ENCODE measurements at places on chromosomes 5 and 9.

DNA sequence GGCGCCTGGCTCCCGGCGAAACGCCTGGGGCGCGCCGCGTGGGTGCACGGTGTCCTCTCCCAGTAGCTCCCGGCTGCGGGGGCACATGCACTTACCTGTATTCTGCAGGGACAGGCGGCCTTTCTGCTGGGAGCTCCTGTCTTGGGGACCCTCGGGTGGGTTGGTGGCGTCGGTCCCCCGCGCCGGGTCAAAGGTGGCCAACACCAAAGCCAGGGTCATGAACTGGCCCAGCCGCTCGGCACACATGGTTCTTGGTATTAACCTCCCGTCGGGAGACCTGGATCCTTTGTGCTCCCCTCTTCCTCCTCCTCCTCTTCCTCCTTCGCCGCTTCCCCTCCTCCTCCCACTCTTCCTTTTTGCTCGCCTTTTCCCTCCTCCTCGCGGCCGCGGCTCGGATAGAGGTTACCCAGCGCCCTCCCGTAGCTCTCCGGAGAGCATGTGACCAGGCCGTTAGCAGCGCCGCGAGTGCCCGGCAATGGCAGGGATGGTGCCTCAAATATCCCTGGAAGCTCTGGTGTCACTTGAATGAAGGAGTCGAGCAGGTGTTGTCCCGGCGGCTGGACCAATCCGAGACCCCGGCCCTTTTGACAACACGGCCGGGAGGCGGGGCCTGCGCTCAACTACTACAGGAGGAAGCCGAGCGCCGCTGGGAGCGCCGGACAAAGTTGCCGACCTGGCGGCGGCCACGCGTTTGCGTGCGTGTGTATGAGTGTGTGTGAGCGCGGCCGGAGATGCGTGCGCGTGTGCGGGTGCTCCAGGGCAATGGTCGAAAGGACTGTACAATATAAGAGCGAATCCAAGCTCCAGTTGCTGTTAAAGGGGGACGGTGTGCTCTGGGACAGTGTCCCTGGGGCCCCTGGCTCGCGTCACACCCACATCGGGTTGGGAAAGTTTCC lies at the start of gene STC2:
STC2 (minus strand) TSS at position 467 of the 896 bp plus-strand sequence; CDS start at position 246, 221 bp downstream.
- DNase-seq = no peak

DNA sequence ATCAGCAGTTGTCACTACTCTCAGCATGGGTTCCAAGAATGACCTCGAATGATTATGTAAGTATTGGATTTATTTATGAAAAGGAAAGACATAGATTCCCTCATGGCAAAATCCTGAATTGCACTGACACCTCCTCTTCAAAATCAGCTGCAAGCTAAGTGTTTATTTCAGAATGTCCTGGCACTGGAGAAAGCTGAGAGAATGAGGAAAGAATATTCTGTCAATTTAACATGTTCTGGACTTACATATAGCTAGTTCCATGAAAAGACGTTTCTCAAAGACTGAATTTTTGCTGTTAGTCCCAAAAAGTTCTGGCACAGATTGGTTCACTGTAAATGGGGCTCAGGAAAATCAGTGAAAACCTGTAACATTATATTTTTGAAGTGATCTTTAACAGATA lies 120.3 kb downstream of the NREP start:
- no peak for DNase-seq

GRCh38 chr9:22210936-22211335 lies 201.8 kb upstream of the CDKN2B start:
- DNase-seq = no peak

GRCh38 chr9:35254984-35255857 lies 93.4 kb downstream of the UNC13B start:
- DNase-seq = no peak

GRCh38 chr9:35518225-35518821 lies 28.4 kb downstream of the RUSC2 start:
- DNase-seq = no peak

DNA sequence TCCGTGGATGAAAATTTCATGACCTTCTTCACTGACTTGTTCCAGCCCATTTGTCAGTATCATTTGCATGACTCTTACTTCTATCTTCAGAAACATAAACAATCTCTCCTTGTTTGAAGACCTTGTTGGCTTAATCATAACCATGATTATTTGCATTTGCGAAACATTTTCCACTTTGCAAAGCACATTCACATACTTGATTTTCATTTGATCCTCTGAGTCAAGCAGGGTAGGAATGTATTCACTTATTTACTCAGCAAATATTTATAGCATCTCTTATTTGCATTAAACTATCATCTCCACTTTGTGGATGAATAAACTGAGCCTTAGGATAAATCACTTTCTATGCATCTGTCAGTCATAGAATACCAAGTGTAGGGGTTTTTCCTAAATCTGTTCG lies 343.0 kb upstream of the SGCD start:
- no peak for DNase-seq

- DNase-seq = no peak
These were observed 929 bp downstream of the SH3PXD2B start for GRCh38 chr5:172453206-172453985.

DNA sequence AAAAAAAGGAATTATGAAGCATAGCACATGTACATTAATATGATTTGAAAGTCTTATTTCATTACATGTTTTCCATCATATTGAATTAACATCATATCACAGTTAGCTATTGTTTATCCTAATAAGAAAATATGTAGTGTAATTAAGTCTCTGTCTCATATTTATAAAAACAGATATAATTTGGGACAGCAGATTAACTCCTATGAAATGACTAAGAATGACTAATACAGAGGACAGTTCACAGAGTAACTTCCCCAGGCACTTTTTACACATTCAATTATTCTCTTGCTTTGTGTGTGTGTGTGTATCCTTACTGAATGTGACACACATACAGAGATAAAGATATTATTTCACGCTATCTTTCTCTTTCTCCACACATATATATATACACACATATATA lies 2400.9 kb upstream of the C9orf72 start:
- no peak for DNase-seq

GRCh38 chr9:113373256-113373655 lies 3.5 kb downstream of the HDHD3 start:
- no peak for DNase-seq

DNA sequence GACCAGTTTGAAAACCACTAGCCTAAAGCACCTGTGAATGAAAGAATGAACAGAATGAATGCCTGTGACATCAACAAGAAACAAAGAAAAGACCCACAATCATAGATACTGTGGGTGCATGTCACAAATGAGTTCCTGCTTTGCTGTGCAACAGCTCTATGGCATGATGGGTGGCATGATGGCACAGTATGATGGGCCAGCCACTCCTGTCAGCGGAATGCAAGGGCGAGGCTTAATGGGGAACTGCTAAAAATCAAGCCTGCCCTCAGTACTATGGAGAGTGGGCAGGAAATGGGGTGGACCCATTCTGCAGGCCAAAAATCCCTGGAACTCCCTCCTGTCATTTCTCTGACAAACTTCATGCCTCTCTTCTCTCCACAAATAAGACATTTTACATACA lies 89.0 kb downstream of the DCP2 start:
- no peak for DNase-seq

DNA sequence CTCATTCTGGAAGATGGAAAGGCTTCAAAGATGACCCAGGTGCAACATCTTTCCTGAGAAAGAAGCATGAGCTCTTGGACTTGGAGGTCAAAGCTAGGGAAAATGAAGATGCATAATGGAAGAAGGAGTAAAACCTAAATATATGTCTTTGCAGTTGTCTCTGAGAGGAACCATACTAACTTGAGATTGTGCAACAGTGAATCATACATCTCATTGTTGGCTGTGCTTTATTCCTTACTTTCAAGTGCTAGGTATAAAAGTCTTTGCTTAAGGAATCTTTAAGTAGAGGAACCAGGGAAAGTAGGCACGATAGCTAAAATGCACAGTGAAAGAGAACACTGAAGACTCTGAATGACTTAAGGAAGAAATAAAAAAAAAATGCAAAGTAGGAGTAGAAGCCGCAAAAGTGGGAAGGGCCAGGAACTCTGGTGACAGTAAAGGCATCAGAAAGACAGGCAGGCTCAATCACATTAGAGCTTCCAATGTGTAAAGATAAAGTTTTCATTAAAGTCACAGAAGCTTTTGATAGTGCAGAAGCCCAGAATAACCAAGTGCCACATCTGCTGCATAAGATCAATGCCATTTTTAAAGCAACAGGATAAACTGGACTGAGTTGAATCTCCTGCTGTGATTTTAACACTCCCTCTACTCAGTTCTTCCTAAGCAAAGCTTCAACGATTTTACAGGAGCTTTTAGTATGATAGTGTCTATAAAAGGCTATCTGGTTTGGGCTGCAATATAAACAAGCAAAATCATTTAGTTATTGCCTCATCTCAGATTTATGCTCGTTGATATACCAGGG lies 432.3 kb upstream of the EDIL3 start:
- no peak for DNase-seq

DNA sequence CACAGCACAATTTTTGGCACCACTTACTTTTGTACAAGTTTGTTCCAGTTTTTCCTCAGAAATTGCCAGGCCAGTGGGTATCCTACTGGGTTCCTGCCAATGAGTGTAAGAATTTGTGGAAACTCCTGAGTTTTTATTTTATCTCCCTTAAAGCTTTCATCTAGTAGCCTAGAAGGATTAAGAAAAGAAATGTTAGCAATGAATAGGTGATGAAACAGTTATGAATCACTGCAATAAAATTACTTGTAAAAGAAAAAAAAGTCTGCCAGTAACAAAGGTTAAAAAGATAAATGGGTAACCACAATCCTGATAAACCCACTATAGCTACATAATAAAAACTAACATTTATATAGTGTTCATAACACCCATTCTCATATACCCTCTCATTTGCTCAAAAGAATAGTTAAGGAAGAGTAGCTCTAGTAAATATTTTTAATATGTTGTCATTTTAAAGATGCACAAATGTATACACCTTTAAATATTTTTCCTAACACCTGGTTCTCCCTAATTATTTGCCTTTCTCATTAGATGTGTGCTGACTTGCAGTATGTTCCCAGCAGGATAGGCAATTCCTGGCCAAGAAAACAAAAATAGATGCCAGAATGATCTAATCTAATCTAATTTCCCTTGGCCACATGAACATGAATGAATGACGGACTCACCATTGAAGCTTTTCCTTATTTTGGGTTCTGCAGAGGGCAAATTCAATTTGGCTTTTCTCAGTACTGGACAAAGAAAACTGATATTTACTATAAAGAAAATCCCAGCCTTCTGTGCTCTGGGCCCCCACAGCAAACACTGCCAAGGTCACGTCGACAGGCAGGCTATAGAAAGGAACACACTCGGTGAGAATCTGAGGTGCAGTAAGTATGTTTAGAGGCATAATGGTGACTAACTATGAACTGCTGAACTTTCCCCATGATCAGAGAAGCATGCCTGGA lies 26.4 kb downstream of the ERAP1 start:
- DNase-seq = no peak

DNA sequence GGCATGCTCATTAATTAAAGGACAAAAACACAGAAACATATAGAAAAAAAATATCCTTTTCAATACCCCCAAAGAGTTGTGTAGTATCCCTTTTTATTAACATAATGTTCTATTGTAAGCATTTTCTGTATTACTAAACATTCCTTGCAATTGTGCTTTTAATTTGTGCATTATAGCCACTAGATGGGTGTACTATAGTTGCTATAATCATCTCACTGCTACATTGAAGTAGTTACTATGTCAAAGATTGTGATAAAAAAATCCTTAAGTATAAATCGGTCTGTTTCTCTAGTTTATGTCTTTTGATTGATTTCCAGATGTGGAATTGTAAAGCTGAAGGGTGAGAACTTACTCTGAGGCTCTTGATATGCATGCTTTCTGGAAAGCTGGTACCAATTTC lies 21.4 kb downstream of the FREM1 start:
- DNase-seq = no peak

DNA sequence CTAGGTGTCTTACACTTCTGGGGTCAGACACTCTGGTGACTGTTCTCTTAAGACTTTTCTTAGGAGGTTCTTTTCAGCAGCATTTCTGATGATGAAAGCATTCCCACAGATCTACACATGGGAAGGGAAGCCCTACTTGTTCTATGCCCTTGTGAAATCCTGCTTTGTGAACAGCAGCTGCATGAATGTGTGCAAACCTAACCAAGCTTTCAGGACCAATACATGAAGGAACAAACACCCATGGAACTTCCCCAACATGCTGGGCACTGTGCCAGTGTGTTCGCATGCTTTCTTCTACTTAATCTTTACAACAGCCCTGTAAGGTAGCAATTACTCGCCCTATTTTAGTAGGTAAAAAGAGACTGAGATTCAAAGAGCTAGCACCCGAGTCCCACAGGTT lies 439.9 kb upstream of the KLF4 start:
- no peak for DNase-seq

DNA sequence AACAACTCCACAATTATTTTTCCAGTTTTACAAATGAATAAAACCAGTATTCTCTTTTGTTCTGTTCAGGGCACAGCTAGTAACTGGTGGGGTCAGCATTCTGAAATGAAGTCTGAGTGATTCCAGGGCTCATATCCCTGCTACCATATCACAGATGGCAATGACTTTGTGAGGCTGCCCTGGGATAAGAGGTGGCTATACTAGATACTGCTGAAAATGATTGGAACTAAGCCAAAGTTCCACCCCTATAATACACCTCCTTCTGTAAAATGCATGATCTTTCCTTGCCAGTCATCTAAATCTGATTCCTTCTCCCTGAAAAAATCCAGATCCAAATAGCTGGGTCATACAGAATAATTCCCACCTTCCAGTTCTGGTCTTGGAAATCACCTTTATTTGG lies 14.4 kb downstream of the SLC25A51 start:
- DNase-seq = no peak

GRCh38 chr9:87249029-87249428 lies 248.6 kb upstream of the DAPK1 start:
- DNase-seq = no peak

- no peak for DNase-seq
These were observed 495.5 kb downstream of the ACTL7B start for GRCh38 chr9:108360304-108360703.

DNA sequence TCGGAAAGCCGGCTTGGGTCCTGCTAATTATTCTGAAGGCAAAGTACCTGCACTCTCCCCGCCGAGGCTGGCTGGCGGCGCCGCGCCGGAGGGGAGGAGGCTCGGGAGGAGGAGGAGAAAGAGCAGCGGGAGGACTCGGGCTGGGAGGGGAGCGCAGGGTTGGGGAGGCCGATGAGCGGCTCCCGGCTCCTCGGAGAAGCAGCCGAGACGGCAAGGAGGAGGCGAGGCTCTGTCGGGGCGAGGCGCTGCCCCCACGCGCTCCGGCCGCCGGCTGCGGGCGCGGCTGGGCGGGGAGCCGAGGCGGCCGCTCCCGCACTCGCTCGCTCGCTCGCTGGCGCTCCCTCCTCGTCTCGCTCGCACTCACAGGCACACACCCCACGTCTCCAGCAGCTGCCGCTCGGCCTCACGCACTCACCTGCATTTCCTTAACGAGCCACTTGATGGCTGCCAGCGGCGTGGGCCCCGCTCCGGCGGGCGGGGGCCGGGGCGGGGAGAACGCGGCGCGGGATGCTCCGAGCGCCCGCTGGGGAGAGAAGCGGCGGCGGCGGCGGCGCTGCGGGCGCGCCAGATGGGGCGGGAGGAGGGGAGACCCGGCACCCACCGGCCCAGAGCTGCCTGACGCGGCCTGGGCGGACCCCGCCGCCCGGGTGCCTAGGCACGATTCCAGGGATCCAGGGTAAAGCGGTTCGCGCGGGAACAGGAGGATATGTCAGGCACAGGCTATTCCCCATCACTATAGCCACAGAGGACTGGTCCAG lies at the start of gene PTPRD:
PTPRD (minus strand) TSS at position 362 of the 758 bp plus-strand sequence.
- DNase-seq = no peak
